ENCODE measurements at places on chromosomes 5 and 9.

GRCh38 chr9:34133436-34133949, 7.0 kb upstream of the DCAF12 start:
- no peak for DNase-seq

GRCh38 chr9:133305731-133306130, 30.3 kb downstream of the SURF6 start:
- no peak for DNase-seq

- DNase-seq, result no peak
Observed at GRCh38 chr5:93311881-93312280, 269.1 kb downstream of the NR2F1-AS1 start.

DNA sequence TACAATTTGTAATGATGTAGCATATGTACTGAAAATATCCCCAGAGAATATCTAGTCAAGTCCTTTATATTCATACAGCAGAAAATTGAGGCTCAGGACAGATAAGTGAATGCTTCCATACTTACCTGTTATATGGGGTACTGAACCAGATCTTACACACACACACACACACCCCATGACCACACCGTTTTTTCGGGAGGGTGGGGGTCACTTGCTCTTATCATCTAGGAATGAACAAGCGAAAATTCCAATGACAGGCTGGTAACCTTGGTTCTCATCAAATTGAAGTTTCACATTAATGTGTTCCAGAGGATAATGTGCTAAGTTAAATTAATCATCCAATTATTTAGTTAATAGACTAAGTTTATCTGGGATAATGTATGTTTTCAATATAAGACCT, 48.8 kb downstream of the ARL15 start:
- DNase-seq, result no peak

- no peak for DNase-seq
Observed at GRCh38 chr5:16418471-16418922, 47.1 kb downstream of the ZNF622 start.

DNA sequence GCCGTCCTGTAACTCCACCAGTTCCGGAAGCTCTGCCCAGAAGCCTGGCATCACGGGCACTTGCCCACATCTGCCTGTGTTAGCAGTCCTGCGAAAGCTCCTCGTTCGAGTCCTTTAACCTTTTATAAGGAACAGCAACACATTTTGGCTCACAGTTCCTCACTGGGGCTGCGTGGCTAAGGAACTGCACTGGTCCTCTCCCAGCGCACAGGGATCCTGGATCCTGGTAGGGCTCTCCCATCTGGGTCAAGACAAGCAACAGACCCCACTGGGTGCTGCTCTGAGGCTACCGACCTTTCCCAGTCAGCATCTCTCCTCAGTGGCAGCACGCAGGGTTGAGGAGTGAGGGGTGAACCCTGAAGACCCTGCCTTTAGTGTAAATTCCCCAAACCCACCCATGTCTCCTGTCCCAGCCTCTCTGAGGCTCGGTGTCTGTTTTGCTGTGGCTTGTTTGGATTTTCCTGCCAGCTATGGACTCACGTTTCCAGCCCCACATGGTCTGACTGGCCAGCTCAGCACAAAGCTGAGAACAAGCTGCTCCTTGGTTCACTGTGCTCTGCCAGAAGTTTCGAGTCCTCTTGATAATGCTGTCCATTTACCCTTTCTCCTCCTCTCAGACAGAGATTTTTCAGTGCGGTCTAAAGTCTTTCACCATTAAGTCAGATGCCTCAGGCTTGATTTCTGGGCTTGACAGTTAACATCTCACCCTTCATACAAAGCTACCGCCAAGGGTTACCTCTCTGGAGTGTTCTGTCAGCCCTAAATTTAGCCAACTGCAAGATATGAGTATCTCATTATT, 80.0 kb downstream of the AK8 start:
- DNase-seq, result peak; percentile 57

DNA sequence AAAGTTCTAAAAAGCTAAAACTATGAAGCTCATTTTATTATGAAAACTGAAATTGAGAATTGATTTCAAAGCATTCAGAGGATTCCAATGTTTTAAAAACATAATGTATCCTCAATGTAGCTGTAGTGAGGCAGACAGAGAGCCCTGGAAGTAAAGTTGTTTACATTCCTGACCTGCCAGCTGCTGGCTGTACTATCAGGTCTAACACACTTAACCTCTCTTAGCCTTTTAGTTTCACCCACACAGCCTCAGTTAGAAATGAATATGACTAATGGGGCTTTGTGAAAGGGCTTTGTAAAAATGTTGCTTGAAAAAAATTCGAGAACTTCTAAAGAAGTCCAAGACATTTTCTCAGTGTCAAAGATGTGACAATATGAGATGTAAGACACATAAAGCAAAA, 122.6 kb downstream of the FBXL17 start:
- DNase-seq, result no peak

DNA sequence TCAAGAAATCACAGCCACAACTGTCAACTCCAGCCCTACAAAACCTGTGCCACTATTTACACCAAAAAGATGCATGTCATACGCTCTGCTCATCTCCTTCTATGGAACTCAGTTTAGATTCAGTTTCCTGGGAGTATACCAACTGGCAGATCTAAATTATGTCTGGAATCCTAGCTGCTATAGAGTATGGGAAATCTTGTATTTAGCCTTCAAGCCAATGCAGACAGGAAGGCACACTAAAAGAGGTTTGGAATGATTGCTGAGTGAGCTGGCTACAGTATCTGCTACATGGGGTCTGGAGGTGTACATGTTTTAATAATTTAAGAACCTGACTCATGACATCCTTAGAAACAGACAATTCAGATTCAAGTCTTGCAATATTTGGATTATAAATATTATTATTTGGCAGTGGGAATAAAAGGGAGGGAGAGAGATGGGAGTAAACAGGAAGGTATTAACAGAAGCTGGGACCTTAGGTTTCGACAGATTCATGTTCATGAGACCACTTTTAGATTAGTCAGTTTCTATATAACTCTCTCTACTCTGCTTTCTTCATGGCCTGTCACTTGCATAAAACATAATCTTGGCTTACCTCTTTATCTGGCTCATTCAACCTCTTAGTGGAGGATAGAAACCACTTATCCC, 178.8 kb upstream of the HAPLN1 start:
- peak; percentile 35 for DNase-seq

GRCh38 chr5:76586531-76586930, 36.7 kb downstream of the F2RL2 start:
- no peak for DNase-seq

DNA sequence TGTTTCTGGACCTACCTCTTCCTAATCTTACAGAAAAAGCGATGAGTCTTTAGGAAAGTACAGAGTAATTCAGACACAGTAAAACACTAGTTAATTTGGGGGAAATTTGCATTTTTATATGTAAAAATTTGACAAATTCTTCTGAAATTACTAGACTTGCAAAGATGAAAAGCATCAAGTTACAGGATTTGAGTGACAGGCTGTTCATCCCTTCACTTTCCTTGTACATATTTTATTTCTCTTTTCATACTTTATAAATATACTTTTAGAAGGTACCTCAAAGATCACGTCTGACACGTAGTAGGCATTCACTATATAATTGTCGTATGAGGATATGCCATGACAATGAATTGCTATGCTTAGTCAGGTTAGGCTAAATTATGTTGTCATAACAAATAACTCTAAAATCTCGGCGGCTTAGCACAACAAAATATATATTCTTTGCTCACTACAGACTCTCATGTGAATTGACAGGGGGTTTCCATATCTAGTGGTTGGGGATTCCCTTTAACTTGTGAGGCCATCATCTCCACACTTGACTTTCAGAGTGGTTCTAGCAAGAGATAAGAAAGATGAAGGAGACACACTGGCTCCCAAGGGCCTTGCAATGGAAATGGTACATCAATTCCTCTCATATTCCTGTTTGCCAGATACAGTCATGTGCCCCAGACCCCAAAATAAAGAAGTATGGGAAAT, 154.1 kb upstream of the TUT7 start:
- DNase-seq, result no peak

- no peak for DNase-seq
Observed at GRCh38 chr5:159838551-159839222, 77.6 kb upstream of the ADRA1B start.

GRCh38 chr5:92394936-92395335, 1011.8 kb upstream of the ARRDC3 start:
- no peak for DNase-seq

GRCh38 chr9:137046088-137046787, at the start of gene NPDC1:
Gene NPDC1 (minus strand): TSS chr9:137046177. CDS start chr9:137045989, 188 bp downstream.
- DNase-seq, result peak; percentile 89

DNA sequence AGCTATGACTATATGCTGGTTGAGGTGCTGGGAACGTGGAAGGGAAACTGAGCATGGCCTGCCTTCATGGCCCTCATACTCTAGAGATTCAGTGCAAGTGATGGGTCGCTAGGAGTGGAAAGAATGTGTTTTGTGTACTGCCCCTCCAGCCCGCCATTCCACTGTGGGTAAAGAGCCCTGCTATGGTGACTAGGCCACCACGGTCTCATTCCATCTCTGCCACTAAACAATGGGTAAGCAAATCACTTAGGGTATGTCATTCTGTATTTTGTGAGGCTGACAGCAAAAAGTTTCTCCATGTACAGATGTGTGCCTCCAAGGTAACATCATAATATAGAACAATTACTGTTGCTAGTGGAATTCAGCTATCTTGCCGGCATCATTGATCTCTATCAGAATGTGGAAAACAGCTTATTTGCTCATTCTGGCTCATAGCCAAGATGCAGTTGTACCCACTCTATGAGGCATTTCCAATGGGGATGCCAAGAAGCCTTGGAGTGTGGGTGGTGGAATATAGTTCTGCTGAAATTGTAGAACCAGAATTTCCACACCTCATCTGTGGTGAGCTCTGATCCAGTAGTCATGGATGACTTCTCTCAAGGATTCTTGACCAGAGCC, 12.5 kb downstream of the SMARCA2 start:
- DNase-seq, result no peak

DNA sequence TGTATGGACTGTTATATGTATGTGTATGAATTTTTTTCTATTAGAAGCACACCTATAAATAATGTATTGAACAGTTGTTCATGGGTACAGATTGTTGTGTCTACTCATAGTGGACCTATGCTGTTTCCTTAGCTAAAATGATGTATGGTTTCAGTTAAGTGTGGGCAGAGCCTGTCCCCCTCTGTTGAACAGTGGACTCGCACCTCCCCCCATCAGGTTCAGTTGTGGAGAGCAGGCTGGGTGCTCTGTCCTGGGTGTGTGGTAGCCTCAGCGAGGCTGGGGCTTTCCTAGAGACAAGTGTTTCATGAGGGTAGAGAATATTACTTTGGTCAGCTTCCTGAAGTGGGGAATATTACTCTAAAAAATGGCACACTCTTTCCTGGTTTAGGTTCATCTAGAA, 47.4 kb upstream of the LRRTM2 start:
- no peak for DNase-seq

DNA sequence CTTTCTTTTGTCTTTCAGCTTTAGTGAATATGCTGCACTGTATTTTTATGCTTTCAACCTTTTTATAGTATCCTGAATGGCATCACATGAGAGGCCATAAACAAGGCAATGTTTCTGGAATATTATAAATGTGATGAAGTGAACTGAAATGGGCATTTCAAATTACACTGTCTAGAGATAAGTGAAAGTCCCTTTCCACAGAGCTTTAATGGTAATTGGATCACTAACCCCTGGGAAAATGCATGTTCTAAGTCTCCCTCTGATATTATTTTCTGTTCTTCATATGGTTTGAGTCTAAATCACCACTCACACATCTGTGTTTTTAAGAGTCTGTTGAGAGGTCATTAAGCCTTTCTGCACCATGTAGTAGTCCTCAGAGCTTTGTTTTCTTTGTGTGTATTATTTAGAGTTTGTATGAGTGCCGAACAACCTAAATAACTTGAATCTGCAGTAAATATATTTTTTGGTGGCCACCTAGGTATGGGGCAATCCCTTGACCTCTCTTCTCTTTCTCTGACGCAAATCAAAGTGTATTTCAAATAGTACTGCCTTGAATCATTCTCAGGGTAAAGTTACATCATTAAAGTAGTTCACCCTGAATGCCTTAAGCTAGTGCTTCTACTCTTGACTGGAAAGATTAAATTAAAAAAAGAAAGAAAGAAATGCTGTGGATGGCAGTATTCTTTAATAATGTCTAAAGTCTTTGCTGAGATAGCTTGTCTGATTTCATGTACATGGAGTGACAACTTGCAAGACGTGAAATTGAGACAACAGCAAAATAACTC, 1931.0 kb upstream of the CDH6 start:
- peak; percentile 27 for DNase-seq

DNA sequence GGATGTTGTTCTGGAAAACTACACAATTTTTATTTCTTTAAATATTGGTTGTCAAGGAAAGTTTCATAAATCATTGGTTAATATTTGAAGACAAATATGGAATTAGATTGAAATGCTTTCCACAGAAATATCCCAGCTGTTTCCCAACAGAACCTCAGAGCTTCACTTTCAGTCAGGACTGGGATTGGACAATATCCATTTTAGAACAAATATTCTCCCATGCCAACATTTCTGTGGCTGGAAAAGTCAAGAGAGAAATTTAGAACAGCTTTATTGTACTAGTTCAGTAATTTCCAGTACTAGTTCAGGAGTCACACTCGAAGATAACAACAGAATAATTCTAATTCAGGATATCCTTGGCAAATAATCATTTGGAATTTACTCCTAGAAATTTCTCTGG, 116.1 kb upstream of the TUT7 start:
- peak; percentile 67 for DNase-seq

DNA sequence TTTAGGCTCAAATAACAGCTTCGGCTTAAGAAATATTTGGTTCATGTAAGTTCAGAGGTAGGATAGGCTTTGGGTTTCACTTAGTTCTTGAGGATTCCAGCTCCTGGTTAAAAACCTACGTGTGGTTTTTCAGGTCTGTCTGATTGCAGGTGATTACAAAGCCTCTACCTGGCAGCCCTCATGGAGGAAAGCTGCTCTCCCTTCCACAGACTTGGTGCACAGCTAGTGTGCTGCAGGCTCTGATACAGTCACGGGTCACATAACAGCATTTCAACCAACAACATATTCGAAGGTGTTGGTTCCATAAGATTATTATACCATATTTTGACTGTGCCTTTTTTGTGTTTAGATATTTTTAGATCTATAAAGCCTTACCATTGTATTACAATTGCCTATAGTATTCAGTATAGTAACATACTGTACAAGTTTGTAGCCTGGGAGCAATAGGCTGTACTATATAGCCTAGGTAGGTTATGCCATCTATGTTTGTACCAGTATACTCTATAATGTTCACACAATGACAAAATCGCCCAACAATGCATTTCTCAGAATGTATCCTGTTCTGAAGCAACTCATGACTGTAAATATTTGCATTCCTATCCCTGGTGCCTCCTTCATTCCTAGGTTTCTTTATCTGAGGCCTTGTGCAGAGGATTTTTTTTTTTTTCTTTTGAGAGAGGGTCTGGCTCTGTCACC, 8.0 kb upstream of the DCP2 start:
- no peak for DNase-seq

- DNase-seq, result no peak
Observed at GRCh38 chr5:172690258-172691075, 49.4 kb downstream of the NEURL1B start.

- no peak for DNase-seq
Observed at GRCh38 chr5:120886351-120886860, 422.3 kb downstream of the PRR16 start.

DNA sequence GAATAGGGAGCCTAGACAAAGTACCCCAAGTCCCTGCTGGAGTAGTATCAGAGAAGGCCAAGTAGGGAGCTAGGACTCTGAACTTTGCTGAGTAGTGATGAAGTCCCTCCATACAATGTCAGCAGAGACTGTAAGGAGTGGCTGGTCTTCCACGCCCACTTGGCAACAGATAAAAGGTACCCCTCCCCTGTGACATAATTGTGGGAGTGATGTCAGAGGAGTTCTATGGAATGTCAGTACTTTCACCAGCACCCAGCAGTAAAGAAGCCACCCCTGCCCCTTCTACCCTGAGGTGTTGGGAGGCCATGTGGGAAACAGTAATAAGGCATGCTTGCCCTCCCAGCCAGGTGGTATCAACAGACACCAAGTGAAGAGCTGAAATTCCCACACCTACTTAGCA, 143.9 kb downstream of the SLIT3 start:
- DNase-seq, result no peak

All from muscle of leg (tissue), 16 donors.